Naive thymus-derived CD8-positive, alpha-beta T cell (primary cell): ENCODE measurements at places on chromosomes 6 and 20.

DNA sequence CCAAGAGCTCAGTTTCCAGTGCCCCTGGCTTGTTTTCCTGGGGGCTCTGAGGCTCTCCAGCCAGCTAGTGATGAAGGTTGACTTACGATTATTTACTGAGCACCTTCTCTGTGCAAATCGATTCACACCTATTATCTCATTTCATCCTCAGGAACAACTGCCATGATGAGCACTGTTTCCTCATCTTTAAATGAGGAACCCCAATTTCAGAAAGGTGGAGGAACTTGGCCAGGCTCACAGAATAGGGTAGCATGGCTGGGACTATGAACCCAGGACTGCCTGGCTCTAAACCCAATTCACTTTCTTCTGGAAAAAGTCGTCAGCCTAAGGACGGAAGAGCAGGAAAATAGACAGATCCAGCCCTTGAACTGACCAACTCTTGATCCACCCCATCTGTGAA lies 3.5 kb upstream of the BPI start:
- H3K4me1 ChIP-seq, result peaks cover 4% of the 10 kb centered on the region
- H3K27ac ChIP-seq, result no peak overlapping the region
- H3K36me3 ChIP-seq, result no peaks in the 10 kb centered on the region
- H3K27me3 ChIP-seq, result peaks cover 73% of the 10 kb centered on the region
- H3K4me3 ChIP-seq, result no peak overlapping the region

DNA sequence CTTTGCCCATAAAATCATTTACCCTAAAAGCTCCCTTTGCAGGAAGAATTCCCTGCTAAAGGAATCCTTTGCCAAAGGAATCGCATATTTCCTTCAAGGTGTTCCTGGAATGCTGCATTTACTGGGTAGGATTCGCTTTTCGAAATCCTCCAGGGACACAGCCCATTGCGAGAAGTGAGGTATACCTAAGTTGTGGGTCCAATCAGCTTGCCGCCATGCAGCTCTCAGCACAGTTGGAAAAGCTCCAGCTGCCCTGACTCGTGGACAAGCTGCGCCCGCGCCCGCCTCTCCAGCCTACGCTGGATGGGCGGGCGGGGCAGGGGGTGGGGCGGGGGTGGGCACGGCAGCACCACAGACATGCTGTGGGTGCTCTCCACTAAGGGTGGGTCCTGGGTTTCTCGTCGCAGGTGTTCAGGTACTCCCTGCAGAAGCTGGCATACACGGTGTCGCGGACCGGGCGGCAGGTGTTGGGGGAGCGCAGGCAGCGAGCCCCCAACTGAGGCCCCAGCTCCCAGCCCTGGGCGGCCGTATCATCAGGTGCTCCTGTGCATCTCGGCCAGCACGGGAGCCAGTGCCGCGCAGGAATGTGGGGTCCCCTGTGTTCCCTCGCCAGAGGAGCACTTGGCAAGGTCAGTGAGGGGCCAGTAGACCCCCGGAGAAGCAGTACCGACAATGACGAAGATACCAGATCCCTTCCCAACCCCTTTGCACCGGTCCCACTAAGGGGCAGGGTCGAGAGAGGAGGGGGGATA lies 1.4 kb downstream of the NNAT start:
- peaks cover 62% of the 10 kb centered on the region for H3K4me1 ChIP-seq
- peaks cover 8% of the 10 kb centered on the region for H3K36me3 ChIP-seq
- no peak overlapping the region for H3K4me3 ChIP-seq

DNA sequence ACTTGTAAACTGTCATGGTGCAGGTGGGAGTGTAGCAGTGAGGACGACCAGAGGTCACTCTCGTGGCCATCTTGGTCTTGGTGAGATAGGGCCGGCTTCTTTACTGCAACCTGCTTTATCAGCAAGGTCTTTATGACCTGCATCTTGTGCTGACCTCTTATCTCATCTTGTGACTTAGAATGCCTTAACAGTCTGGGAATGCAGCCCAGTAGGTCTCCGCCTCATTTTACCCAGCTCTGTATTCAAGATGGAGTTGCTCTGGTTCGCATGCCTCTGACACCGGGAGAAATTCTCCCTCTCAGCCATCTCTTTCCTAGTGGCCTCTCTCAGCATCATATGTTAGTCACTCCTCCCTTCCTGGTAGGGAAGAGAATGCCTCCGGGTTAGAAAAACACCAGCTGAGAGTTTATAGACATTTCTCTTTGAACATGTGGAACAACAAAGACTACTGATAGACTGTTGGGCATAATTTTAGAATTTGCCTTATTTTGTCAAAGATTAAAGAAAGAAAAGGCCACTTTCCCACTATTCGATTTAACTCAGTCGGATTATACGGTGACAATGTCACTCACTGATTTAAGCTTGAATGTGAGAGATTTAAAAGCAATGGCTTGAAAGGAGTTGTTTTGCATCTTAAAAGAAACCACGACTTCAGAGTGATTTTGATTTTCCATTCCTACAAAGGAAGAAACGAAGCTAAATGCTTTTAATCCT lies 67.9 kb upstream of the SNX9 start:
- H3K27ac ChIP-seq, result peak overlapping the region; percentile 97
- no peaks in the 10 kb centered on the region for H3K27me3 ChIP-seq
- peaks cover 62% of the 10 kb centered on the region for H3K4me1 ChIP-seq

DNA sequence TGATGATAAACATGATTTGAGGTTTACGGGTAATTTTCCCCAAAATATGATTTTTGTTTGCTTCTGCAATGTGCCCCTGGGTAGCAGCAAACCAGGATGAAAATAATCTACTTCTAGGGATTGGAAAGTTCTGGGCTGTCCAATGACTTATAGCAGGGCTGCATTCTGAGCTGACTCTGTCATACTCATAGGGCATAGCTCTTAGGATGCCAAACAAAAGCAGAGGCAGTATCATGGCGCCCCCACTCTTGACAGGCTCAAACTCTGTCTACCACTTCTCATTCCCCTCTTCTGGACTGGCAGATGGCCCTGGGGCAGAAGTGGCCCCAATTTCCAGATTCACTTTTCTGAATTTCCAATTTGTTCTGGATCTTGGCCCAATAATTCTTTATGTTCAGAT lies 10.3 kb downstream of the SERPINB1 start:
- H3K4me1 ChIP-seq, result peaks cover 16% of the 10 kb centered on the region
- peak overlapping the region; percentile 14 for H3K27ac ChIP-seq
- H3K36me3 ChIP-seq, result peaks cover 27% of the 10 kb centered on the region
- no peak overlapping the region for H3K4me3 ChIP-seq
- no peak for DNase-seq

DNA sequence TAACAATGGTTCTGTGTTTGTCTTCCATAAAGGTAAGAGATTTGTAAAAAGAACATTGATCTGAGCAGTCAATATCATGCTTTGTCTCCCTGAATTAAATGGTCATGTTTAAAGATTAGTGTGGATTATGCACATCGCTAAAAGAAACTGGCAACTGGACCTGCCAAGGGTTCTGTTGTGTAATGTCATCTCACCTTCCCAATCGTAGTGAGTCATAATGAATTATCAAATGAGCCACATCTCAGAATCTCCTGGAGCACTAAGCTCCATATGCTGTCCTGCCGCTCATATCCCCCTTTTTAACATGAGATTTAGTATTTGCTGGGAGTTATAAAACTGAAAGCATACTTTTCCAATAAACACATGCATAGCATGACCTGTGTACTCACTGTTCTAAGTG lies 187.0 kb upstream of the OPRM1 start:
- H3K4me1 ChIP-seq, result no peaks in the 10 kb centered on the region
- DNase-seq, result no peak
- H3K36me3 ChIP-seq, result no peaks in the 10 kb centered on the region
- H3K4me3 ChIP-seq, result no peak overlapping the region
- H3K27me3 ChIP-seq, result peaks cover 9% of the 10 kb centered on the region

DNA sequence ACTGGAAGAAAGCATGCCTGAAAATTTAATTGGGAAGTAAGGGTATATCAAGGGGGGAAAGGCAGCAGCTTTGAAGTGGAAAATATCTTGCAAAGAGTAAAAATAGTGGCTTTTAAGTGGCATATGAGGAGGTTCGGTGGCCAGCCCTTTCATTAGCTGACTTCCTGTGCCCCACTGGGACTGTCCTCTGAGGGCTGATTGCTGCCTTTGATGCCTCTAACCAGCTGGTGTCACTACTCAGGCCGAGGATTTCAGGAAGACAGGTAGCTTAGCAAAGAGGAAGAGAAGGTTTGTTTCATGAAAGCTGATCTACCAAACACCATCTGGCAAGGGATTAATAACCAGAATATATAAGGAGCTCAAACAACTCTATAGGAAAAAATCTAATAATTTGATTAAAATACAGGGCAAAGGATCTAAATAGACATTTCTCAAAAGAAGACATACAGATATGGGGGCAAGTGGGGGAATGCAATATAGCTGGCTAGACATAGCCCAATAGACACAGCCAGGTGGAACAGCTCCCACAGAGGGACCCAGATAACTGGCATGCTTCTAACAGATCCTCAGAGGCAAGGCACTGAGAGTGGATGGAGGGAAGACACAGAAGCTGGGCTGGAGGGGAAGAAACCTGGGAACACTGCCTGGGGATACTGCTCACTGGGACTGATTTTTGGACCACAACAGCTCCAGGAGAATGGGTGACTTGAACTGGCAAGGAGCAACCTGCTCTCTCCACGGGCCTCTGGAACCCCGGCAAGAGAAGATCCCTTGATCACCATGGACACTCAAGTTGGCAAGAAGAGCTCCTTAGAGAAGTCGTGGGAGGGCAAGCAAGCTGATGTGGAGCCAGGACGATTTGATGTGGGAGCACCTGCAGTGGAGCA lies 33.2 kb downstream of the CCN2 start:
- peaks cover 23% of the 10 kb centered on the region for H3K27me3 ChIP-seq
- H3K4me1 ChIP-seq, result peaks cover 11% of the 10 kb centered on the region
- H3K27ac ChIP-seq, result no peak overlapping the region
- H3K36me3 ChIP-seq, result no peaks in the 10 kb centered on the region
- H3K4me3 ChIP-seq, result no peak overlapping the region
- DNase-seq, result no peak

- peaks cover 13% of the 10 kb centered on the region for H3K27me3 ChIP-seq
- H3K36me3 ChIP-seq, result no peaks in the 10 kb centered on the region
- no peak overlapping the region for H3K27ac ChIP-seq
- H3K4me3 ChIP-seq, result no peak overlapping the region
- no peak for DNase-seq
Measured at GRCh38 chr6:69624944-69625343, 171.9 kb downstream of the LMBRD1 start.

DNA sequence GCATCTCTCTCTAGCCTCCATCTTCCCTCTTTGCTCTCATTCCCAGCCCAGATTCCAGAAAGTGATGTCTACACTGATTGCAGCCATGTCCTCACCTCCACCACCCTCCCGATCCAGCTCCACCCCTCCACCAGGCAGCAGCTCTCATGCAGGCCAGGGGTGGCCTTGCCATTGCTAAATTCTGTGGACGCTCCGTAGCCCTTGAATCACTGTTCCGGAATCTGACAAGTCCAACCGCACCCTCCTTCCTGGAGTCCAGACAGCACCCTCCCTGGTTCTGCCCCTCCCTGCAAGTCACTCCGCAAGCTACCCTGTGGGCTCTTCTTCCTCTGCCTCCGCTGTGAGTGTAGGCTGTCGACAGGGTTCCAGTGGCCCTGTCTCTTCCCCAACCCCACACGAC lies 26.2 kb downstream of the TNXB start:
- no peak overlapping the region for H3K27ac ChIP-seq
- no peak for DNase-seq
- peaks cover 1% of the 10 kb centered on the region for H3K4me1 ChIP-seq
- no peak overlapping the region for H3K4me3 ChIP-seq

DNA sequence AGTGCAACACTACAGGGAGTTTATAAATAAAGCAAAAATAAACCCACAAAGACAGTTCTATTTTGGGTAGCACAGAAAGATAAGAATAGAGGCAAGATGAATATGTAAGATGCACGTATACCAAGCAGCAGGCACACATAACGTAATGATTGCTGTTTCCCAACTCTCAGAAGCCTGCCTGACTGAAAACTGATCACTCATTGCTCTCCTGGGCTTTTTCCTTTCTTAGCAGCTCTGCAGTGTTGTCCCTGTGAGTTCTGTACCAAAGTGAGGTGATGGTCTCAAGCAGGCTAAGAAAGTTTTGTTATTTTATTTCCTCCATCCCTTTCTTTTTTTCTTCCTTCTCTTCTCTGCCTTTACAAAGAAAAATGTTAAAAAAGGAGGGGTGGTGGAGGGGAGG lies 522.0 kb upstream of the MAN1A1 start:
- no peak overlapping the region for H3K4me3 ChIP-seq
- DNase-seq, result no peak
- H3K27me3 ChIP-seq, result no peaks in the 10 kb centered on the region
- no peaks in the 10 kb centered on the region for H3K4me1 ChIP-seq

DNA sequence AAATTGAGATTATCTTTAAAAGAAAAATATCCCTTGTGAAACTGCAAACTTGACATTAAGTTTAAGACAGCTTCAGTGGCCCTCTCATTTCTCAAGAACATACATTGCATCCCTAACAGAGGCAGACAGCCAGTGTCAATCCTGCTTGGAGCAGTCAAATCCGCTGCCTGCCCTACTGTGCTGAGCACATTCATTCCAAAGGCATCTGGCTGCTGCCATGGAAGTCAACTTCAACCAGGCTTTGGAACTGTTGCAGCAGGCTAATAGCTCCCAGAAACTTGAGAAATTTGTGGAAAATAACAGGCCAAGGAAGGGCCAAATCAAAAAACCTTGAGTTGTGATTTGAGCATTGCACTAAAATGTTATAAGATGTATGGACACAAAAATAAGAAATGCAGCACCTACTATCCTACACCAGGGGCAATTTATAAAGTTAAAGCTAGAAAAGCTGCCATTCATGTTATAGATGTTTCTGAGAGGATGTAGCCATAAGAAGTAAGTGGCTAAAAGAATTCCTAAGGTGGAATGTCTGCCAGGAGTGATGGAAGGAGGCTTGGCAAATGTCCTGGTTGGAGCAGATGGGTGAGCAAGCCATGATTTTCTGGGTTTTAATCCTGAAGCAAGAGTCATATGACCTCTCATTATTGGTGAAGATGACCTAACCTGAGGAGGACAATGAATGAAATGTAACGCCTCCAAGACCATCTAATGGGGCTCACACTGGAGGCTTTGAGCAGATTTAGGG lies 31.4 kb upstream of the HAO1 start:
- no peak overlapping the region for H3K27ac ChIP-seq
- DNase-seq, result no peak
- H3K36me3 ChIP-seq, result no peaks in the 10 kb centered on the region
- H3K4me3 ChIP-seq, result no peak overlapping the region
- no peaks in the 10 kb centered on the region for H3K4me1 ChIP-seq

DNA sequence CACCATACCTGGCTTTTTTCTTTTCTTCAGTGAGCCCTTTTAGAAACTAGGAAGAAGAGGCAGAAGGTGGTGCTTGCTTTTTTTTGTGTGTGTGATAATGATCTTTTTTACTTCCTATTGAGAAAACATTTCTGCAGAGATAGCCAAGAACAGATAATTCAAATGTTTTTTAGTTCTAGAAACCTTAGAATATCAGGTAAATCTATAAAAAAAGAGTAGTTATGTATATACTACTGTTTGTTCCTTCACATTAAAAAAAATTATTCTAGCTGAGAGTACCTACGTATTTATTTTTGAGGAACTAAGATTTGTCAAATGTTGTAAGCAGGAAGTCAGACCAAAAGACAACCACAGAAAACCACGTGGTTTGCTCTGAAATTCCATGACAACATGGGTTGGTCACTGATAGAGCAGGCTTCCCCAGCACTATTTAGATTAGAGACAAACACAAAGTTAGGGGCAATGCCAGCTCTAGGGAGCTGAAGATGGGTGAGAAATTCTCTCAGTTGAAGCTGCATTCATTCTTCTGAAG lies 12.8 kb downstream of the STK4 start:
- no peaks in the 10 kb centered on the region for H3K27me3 ChIP-seq
- H3K27ac ChIP-seq, result peak overlapping the region; percentile 98
- H3K4me3 ChIP-seq, result peak overlapping the region; percentile 87
- peak; percentile 27 for DNase-seq

- peaks cover 11% of the 10 kb centered on the region for H3K27me3 ChIP-seq
- no peaks in the 10 kb centered on the region for H3K4me1 ChIP-seq
- no peak overlapping the region for H3K4me3 ChIP-seq
Measured at GRCh38 chr6:39901670-39902069, 32.6 kb downstream of the MOCS1 start.
